ENCODE measurements at places on chromosomes 7 and 10.

- no peak for DNase-seq
These were observed 185.1 kb upstream of the PRPS1L1 start for GRCh38 chr7:18212758-18213157.

- DNase-seq, result no peak
These were observed 1.3 kb downstream of the AFAP1L2 start for GRCh38 chr10:114402871-114403540.

GRCh38 chr10:1526436-1527055 is 210.8 kb downstream of the ADARB2 start:
- DNase-seq, result no peak

GRCh38 chr10:48777110-48777509 is 92.4 kb downstream of the WDFY4 start:
- no peak for DNase-seq

DNA sequence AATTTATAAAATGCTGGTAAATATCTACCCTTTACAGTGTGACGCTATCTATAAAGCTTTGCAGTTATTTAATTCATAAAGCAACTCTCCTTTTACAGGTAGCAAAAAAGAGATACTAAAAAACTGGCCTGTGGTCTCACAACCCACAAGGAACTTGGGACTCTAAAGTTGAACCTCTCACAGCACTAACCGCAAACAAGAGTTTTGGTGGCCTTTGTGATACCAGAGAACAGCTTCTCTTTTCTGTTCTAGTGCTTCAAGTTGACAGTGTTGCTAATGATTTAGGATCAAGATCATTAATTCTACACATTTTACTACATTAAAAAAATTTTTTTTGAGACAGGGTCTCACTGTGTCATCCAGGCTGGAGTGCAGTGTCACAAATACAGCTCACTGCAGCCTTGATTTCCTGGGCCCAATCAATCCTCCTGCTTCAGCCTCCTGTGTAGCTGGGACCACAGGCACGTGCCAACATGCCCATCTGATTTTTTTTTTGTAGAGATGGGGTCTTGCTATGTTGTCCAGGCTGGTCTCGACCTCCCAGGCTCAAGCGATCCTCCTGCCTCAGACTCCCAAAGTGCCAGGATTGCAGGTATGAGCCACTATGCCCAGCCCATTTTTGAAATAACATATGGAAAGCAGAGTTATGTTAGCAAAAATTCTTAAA is 56.0 kb upstream of the ST8SIA6 start:
- peak; percentile 20 for DNase-seq

DNA sequence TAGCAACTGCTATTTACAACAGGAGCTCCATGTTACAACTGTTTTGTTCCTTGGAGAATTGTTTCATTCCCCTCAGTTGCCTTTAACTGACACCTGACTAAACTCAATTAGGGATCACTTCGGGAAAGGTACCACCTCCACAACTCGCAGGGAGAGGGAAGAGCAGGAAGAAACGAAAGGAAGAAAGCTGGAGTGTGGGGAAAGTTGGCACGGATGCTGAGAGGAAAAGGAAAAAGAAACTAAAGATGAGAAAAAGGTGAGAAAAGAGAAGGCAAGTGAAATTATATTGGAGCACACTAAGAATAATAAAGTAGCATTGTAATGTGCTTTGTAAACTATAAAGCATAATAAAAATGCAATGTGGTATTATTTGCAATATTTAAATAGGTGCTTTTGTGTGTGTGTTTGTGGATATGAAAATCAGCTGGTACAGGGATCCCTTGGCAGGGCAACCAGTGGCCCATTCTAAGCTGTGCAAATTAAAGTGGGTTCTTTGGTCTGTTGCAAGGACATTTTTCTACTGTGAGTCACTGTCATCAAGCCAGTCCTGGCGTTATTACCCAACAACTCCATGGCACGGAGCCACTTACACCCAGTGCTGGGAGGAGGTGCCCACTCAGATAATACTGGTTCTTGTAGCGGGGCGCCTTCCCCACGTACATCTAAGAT is 45.9 kb downstream of the HIPK2 start:
- DNase-seq, result no peak

- no peak for DNase-seq
These were observed 2.7 kb downstream of the CUL1 start for GRCh38 chr7:148701414-148701813.

Data from activated CD8-positive, alpha-beta T cell treated with anti-CD3 and anti-CD28 coated beads for 36 hours (primary cell).